ENCODE measurements at places on chromosomes 1 and 21.

- peaks cover 9% of the 10 kb centered on the region for H3K4me1 ChIP-seq
- H3K27ac ChIP-seq = no peak overlapping the region
- no peak overlapping the region for H3K4me3 ChIP-seq
- H3K36me3 ChIP-seq = no peaks in the 10 kb centered on the region
- no peaks in the 10 kb centered on the region for H3K27me3 ChIP-seq
Observed at GRCh38 chr1:58734630-58735029, 34.8 kb upstream of the MYSM1 start.

- peak overlapping the region; percentile 91 for H3K4me3 ChIP-seq
- H3K27me3 ChIP-seq = no peaks in the 10 kb centered on the region
- H3K27ac ChIP-seq = peak overlapping the region; percentile 96
- H3K36me3 ChIP-seq = peaks cover 47% of the 10 kb centered on the region
- H3K4me1 ChIP-seq = peaks cover 53% of the 10 kb centered on the region
Observed at GRCh38 chr1:40980453-40981121, 1.1 kb downstream of the CTPS1 start.

DNA sequence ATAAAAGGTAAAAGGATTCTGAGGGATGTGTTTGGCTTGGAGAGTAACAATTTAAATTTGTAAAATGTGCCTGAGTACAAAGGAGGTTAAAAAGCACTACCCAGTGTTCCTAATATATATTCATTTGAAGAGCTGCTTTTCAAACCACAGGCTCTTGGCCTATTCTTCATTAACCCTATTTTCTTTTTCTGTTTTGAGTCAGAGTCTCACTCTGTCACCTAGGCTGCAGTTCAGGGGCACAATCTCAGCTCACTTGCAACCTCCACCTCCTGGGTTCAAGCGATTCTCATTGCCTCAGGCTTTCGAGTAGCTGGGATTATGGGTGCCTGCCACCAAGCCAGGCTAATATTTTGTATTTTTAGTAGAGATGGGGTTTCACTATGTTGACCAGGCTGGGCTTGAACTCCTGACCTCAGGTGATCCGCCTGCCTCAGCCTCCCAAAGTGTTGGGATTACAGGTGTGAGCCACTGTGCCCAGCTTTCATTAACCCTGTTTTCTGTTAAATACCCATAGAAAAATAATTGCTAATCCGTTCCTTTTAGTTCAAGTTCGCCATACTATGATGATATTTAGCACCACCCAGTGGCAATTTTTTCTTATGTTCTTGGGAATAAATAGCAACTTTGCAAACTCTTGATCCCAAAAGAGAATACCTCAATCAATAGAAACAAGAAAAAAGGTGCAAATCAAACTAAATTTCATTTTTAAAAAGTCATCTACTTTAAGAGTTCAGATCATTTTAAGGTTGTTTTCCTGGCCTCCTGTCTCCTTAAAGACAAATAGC is 30.5 kb downstream of the ZBTB8OS start:
- H3K4me3 ChIP-seq = no peak overlapping the region
- no peak for DNase-seq
- no peak overlapping the region for H3K27ac ChIP-seq
- peaks cover 27% of the 10 kb centered on the region for H3K4me1 ChIP-seq

DNA sequence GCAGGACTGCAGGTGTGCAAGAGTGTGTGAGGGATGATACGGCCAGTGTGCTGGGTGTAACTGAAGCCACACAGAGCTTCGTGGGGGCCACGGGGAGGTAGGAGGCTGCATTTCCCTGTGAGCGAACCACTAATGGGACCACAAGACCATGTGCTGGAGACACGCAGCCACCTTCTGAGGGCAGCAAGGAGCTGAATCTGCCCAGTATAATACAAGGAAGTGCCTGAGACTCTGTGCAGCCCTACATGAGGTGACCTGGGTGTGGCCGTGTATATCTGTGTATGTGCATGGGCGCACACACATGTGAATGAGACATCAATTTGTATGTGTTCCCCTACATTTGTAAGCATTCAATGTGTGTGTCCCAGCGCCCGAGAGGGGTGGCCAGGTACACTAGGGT is 50.8 kb downstream of the CHD5 start:
- no peaks in the 10 kb centered on the region for H3K36me3 ChIP-seq
- no peak for DNase-seq
- H3K27ac ChIP-seq = no peak overlapping the region
- H3K4me3 ChIP-seq = no peak overlapping the region

- no peaks in the 10 kb centered on the region for H3K27me3 ChIP-seq
- no peak overlapping the region for H3K4me3 ChIP-seq
Observed at GRCh38 chr21:31667639-31668038, 8.1 kb downstream of the SOD1 start.

- no peak for DNase-seq
- no peaks in the 10 kb centered on the region for H3K4me1 ChIP-seq
- H3K4me3 ChIP-seq = no peak overlapping the region
- peaks cover 24% of the 10 kb centered on the region for H3K27me3 ChIP-seq
- no peak overlapping the region for H3K27ac ChIP-seq
- H3K36me3 ChIP-seq = no peaks in the 10 kb centered on the region
Observed at GRCh38 chr1:232108598-232108997, 482.0 kb downstream of the DISC1 start.

- peak; percentile 80 for DNase-seq
- peaks cover 42% of the 10 kb centered on the region for H3K27me3 ChIP-seq
- H3K36me3 ChIP-seq = peaks cover 30% of the 10 kb centered on the region
- peak overlapping the region; percentile 21 for H3K27ac ChIP-seq
- H3K4me3 ChIP-seq = peak overlapping the region; percentile 85
- peaks cover 40% of the 10 kb centered on the region for H3K4me1 ChIP-seq
Observed at GRCh38 chr1:84998642-84999280, 1.8 kb upstream of the MCOLN2 start.

DNA sequence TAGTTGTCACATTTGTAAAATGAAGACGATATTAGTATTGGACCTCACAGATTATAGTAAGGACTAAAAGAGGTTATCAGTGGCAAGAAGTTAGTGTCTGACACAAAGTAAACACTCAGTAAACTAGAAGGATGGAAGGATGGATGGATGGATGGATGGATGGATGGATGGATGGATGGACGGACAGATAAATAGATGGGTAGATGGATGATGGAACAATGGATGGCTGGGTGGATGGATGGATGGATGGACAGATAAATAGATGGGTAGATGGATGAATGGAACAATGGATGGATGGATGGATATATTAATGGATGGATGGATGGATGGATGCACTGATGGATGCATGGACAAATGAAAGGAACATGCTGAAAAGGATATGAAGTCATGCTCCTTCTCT is 22.3 kb upstream of the KAZN start:
- H3K27me3 ChIP-seq = no peaks in the 10 kb centered on the region
- no peak overlapping the region for H3K27ac ChIP-seq
- H3K36me3 ChIP-seq = no peaks in the 10 kb centered on the region
- no peaks in the 10 kb centered on the region for H3K4me1 ChIP-seq
- no peak for DNase-seq

DNA sequence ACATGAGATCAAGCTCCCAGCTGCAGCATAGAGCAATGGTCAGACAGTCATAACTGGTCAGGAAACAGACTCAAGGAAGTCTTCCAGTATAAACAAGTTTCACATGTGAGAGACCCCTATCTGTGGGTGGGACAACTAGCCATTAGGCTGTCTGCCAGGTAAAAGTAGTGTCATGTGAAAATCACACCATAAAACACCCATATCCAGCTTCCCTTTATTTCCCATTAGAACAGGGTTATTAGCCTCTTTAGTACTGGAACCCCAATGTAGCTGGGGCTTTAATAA is 426.7 kb downstream of the KCNT2 start:
- H3K4me3 ChIP-seq = no peak overlapping the region
- H3K27me3 ChIP-seq = no peaks in the 10 kb centered on the region
- no peak for DNase-seq
- no peaks in the 10 kb centered on the region for H3K36me3 ChIP-seq

DNA sequence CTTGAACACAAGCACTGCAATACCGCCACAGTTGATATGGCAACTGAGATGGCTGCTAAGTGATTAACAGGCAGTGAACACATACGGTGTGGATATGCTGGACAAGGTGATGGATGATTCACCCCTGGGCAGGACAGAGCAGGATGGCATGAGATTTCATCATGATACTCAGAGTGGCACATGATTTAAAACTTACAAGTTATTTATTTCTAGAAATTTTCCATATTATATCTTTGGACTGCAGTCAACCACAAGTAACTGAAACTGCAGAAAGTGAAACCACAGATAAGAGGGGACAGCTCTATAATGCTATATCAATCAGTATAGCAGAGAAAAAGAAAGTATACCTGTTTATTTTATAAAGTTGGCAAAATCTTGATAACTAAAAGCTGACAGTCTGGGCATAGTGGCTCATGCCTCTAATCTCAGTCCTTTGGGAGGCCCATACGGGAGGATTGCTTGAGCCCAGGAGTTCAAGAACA is 47.9 kb downstream of the PHACTR4 start:
- peaks cover 13% of the 10 kb centered on the region for H3K4me1 ChIP-seq
- H3K36me3 ChIP-seq = peaks cover 2% of the 10 kb centered on the region
- H3K4me3 ChIP-seq = no peak overlapping the region
- no peak for DNase-seq

GRCh38 chr1:94801919-94802546 is 18.1 kb upstream of the SLC44A3 start:
- no peaks in the 10 kb centered on the region for H3K36me3 ChIP-seq
- peak; percentile 60 for DNase-seq
- H3K27me3 ChIP-seq = peaks cover 6% of the 10 kb centered on the region
- peaks cover 11% of the 10 kb centered on the region for H3K4me1 ChIP-seq

DNA sequence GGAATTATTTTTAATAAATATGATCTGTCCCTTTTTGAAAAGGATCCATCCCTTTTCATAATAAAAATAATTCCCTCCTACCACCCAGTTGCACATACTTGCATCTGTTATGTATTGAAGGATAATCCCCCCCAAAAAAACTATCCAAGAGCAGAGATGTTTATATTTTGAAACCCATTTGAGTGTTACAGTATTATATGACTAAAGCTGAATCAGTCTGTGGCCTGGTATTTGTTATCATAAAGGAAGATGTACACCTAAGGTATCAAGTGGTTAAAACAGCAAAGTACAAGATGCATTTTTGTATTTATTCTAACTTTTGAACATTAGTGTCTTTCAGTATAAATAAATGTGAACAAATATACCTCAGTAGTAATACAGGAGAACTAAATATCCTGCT is 12.7 kb upstream of the TGFB2 start:
- H3K27ac ChIP-seq = no peak overlapping the region
- DNase-seq = no peak
- no peaks in the 10 kb centered on the region for H3K4me1 ChIP-seq

GRCh38 chr1:55309786-55310504 is 94.8 kb upstream of the USP24 start:
- no peaks in the 10 kb centered on the region for H3K36me3 ChIP-seq
- H3K27me3 ChIP-seq = peaks cover 11% of the 10 kb centered on the region
- no peak overlapping the region for H3K4me3 ChIP-seq
- H3K27ac ChIP-seq = no peak overlapping the region

DNA sequence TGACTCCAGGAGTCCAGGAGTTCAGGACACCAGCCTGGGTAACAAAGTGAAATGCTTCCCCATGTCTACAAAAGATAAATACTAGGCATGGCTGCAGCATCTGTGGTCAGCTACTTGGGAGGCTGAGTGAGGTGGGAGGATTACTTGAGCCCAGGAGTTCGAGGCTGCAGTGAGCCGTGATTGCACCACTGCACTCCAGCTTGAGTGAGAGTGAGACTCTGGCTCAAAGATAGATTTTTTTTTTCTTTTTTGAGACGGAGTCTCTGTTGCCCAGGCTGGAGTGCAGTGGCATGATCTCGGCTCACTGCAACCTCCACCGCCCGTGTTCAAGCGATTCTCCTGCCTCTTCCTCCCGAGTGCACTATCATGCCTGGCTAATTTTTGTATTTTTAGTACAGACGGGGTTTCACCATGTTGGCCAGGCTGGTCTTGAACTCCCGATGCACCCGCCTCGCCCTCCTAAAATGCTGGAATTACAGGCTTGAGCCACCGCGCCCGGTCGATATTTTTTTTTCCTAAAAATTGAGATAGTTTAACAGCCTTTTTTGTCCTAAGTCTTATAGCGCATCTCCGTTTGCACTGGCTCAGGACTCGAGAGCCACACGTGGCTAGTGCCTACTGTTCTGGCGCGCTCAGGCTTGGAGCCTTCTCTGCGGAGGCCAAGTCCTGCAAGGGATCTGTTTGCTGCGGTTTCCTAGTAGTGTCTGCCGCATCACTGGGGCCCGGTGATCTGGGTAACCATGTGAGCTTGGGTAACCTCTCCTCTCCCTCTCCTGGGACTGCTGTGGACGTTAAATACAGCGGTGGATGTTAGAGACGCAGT is 1.0 kb upstream of the MFN2 start:
- H3K4me1 ChIP-seq = peaks cover 34% of the 10 kb centered on the region
- DNase-seq = no peak
- H3K27ac ChIP-seq = peak overlapping the region; percentile 85
- H3K4me3 ChIP-seq = peak overlapping the region; percentile 85

GRCh38 chr1:214422137-214422671 is 129.2 kb downstream of the PTPN14 start:
- no peak overlapping the region for H3K27ac ChIP-seq
- H3K27me3 ChIP-seq = peaks cover 2% of the 10 kb centered on the region
- peaks cover 9% of the 10 kb centered on the region for H3K36me3 ChIP-seq
- no peak overlapping the region for H3K4me3 ChIP-seq
- H3K4me1 ChIP-seq = peaks cover 43% of the 10 kb centered on the region
- no peak for DNase-seq

- H3K36me3 ChIP-seq = no peaks in the 10 kb centered on the region
- H3K4me1 ChIP-seq = no peaks in the 10 kb centered on the region
- H3K27ac ChIP-seq = no peak overlapping the region
- H3K27me3 ChIP-seq = peaks cover 10% of the 10 kb centered on the region
Observed at GRCh38 chr1:110477967-110478640, 27.2 kb downstream of the PROK1 start.

DNA sequence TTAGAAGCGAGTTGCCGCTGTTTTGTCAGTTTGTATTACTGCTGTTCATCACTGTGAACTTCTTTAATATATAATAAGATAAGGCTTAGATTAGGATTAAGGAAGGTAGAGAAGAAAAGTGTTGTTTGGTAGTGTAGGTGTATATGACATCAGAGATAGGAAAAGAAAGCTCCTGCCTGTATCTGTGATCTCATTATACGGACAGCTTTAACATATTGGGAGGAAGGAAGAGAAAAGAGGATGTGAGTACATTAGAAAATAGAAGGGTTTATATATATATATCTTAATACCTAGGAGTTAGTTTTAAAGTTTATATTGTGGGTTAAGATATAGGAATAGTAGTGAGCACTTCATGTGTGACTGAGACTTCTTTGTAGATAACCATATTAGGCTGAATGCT is 71.0 kb downstream of the RALGPS2 start:
- no peak overlapping the region for H3K27ac ChIP-seq
- H3K27me3 ChIP-seq = no peaks in the 10 kb centered on the region
- no peak for DNase-seq
- no peaks in the 10 kb centered on the region for H3K4me1 ChIP-seq
- no peaks in the 10 kb centered on the region for H3K36me3 ChIP-seq
- H3K4me3 ChIP-seq = no peak overlapping the region

DNA sequence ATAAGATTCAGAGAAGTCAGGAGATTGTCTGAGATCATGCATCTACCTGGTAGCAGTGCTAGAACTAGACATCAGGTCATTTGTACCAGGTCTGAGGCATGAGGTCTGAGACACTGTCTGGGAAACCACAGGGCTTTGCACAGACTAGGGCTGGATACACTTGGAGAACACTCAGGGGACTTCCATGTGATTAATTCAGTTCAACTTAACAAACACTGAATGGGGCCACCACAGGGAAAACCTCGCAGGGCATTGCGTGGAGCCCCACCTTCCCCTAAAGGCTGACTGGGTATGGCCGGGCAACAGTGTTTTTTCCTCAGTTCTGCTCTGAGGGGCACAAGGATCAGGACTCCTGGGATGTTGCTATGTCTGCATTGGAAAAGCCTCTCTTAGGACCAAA is 86.5 kb upstream of the WARS2 start:
- H3K36me3 ChIP-seq = no peaks in the 10 kb centered on the region
- no peak overlapping the region for H3K4me3 ChIP-seq
- H3K4me1 ChIP-seq = peaks cover 4% of the 10 kb centered on the region

All from activated CD4-positive, alpha-beta T cell treated with anti-CD3 and anti-CD28 coated beads, Interleukin-2, amount 10 ng/mL, durations not matched to agents 24 days and 14 days (primary cell).